T-helper 9 cell (primary cell): ENCODE measurements at places on chromosomes 1 and 21.

- DNase-seq: no peak
Observed at GRCh38 chr1:62989497-62989896, 205.6 kb downstream of the ATG4C start.

DNA sequence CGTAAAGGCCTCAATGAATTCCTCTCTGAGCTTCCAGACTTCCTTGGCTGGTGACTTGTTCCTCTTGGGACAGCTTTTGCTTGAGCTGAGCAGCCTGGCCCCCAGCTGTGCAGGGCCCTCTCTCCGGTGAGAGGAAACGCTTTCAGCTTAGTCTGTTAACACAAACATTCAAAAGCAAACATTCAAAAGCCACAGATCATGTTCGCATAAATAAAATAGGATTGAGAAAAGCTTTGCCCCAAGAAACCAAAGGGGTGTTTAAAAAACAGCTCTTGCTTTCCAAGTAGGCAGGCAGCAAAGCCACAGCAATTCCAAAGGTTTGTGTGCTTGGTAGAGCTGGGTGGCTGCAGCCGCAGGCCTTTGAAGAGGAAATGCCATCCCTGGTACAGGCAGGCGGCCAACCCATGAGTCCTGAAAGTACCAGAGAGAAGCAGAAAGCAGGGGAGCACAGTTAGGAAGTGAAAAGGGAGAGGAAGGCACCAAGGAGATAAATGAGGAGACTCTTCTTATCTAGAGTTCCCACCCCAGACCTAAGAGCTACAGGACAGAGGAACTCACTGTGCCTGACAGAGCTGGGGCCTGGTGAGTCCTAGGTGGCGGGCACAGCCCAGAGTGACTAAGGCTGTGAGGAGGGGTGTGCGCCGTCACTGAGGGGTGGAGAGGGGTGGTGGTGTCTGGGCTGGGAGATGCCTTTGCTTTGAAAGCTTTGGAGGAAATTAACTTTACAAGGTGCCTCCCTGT is 48.4 kb downstream of the CCN1 start:
- no peak for DNase-seq

- no peak for DNase-seq
Observed at GRCh38 chr1:55480029-55480795, 265.0 kb upstream of the USP24 start.

GRCh38 chr1:155379180-155379579 is 58.5 kb downstream of the RUSC1 start:
- no peak for DNase-seq

- DNase-seq: no peak
Observed at GRCh38 chr1:184919892-184920291, 54.4 kb downstream of the NIBAN1 start.

DNA sequence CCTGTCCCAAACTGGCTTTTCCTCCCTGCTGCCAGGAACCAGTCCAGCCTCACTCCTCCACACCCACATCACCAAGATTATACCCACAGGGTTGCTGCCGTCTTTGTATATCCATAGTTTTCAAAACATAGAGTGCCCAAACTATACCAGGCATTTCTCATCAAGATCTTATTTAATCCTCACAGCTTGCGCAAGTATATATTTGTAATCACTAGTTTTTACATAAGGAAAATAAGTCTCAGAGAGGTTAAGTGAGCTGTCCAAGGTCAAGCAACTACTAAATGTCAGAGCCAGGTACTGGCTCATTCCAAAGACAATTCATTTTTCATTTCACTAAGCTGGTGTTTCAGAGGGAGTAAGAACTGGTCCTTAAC is 34.9 kb upstream of the ZNF362 start:
- no peak for DNase-seq

- no peak for DNase-seq
Observed at GRCh38 chr1:104018922-104019674, 269.4 kb downstream of the AMY1C start.
